Stimulated activated CD8-positive, alpha-beta memory T cell treated with anti-CD3 and anti-CD28 coated beads, Interleukin-7, amount 100 ng/mL, for 24 hours (primary cell): ENCODE measurements at places on chromosomes 2 and 18.

DNA sequence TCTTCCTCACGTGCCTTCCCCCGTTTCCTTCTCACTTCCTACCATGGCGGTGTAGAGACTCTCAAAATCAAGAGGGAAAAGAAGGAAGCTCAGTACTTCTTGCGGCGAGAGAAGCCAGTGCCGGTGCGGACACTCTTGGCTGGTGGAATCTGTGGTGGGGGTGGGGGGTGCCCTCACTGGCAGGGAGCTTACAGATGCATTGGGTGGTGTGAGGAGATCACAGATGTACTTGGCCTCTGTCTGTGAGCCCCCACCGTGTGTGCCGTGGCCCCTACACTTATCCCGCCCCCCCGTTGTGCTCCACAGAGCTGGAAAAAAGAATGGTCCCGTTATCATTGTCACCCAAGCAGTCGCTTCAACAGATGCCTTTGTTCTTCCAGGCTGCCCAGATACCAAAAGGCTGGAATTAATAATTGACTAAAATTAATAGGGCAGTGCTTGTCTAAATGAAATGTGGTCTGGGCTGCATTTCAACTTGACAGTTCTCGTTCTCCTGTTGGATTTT is 79.8 kb downstream of the VAPA start:
- DNase-seq = no peak

DNA sequence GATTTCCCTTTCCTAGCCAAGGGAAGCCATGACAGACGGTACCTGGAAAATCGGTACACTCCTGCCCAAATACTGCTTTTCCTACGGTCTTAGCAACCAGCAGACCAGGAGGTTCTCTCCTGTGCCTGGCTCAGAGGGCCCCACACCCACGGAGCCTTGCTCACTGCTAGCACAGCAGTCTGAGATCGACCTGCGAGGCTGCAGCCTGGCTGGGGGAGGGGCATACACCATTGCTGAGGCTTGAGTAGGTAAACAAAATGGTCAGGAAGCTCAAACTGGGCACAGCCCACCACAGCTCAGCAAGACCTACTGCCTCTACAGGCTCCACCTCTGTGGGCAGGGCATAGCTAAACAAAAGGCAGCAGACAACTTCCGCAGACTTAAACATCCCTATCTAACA is 6.8 kb upstream of the CD207 start:
- DNase-seq = no peak

GRCh38 chr18:13893418-13893760 is 21.9 kb downstream of the MC2R start:
- DNase-seq = no peak

GRCh38 chr2:47283659-47284058 is 119.3 kb upstream of the MSH2 start:
- DNase-seq = no peak

DNA sequence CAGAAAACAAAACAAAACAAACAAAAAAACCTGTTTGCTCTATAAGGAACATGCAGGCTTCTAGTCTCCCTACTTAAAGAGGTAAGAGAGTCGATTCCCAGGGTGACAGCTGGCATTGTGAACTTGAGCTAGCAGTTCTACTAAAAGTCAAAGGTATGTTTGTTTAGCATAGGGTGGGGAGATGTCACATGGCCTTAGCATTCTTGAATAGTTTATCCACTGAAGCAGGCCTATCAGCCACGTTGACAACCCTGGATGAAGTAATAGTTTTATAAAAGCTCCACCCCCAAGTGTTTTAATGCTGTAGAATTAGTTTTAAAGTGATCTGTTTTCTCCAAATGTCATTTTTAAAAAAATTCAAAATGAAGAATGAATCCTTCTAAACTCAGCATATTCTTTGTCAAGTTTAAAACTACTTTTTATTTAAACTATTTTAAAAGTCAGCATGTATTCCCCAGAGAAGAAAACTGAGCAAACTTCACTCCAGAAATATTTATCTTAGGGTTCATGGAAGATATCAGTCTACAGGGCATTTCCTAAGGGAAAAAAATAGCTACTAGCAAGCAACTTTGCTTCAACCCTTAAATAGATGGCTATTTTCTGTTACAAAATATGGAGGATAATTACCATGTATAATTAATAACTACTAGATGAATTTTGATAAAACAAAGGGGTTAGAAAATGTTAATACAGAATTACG is 1.7 kb downstream of the MYOM1 start:
- DNase-seq = no peak

DNA sequence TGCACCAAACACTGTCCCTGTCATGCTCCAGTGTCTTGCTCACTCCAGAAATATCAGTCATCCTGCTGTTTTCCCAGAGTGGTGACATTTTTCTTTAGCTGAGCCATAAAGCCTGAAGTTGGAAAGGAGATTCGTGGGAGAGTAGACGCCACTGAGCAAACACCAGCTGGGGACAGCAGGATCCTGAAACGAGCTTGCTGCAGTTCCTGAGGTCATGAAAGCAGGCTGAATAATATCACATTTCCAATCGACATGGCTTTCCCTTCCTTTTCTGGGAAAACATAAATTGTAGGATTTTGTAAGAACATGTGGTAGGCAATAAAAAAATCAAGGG is 276.4 kb downstream of the CDCA7 start:
- DNase-seq = no peak

GRCh38 chr2:185689906-185690539 is 48.6 kb upstream of the FSIP2 start:
- no peak for DNase-seq

DNA sequence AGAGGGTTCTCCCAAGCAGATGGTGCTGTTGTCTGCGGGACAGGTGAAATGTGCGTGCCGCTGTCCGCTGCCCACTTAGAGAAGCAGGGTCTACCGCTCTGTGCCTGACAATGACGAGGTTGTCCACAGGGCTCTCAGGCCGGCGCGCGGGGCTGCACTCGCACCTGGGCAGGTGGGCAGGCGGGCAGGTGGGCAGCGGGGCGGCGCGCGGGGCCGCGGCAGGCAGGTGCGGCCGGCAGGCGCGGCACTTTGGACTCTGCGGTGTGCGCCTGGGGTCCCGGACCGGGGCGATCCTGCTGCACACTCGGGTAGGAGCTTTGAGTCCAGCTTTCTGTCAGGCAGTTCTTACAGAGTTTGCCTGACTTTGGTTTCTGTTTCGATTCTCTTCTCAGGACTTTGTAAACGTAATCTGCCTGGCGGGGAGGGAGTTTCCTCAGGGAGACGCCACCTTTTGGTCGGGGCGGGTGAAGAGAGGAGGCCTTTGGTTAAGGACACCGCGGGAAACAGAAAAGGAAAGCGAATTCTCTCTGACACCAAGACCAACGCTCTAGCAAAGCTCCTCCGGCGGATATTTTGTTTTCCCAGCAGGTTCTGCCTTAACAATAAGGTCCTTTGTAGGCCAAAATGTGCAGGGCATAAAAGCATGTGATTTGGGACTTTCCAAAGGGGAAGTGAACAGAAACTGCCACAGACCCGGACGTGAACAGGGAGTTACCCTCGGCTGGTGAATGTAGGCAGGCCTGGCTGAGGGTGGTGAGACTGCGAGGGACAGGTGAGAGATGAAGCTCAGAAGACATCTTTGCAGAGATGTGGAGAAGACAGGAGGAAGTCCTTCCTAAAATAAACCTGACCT is at the start of gene IFIH1:
IFIH1 (minus strand) TSS at position 357 of the 853 bp plus-strand sequence. CDS start 377 bp downstream, outside the sequence.
- peak; percentile 39 for DNase-seq

DNA sequence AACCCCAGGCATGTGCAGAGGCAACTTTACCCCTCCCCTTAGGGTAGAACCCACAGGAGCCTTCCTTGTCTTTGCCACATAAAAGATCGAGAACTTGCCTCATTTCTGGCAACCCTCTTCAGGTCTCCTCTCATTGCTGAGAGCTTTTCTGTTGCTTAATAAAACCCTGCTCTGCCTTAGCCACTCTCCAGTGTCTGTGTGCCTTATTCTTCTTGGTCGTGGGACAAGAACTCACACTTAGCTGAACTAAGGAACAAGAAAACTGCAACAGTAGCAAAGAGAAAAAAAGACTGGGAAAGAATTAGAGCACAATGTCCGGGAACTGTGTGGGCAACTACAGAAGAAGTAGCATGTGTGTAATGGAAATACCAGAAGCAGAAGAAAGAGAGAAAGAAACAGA is 56.2 kb upstream of the SMIM21 start:
- DNase-seq = no peak

DNA sequence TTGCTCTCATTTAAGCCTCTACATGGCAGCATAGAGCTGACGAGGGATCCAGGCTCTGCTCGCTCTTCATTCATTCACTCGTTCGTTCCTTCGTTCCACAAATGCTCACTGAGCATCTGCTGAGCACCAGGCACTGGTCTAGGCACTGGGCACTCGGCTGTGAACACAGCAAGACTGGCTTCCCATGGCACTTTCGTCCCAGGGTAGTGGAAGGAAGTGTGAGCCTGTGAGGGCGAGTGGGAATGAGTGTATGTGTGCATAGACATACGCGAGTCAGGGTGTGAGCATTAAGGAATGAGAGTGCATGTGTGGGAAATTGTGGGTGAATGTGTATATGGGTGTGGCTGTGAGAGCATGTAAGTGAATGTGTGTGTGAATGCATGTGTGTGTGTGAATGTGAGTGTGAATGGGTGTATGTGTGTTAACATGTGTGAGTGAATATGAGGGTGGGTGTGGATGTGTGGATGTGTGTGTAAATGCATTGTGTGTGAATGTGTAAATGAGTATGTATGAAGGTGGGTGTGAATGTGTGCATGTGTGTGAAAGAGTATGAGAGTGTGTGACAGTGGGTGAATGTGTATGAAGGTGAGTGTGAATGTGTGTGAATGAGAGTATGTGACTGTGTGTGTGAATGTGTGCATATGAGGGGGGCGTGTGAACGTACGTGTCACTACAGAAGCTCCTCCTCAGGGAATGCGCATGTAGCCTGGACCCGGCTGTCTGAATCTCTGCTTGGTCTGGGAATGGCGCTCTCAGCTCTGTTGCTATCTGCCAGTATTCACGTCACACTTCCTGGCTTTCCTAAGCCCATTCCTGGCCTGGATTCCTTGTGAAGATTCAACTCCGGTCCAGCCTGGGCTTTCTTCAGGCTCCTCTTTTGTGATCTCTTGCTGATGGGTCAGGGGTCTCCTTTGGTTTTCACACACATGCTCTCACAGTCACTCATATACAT is 28.8 kb downstream of the SNORC start:
- no peak for DNase-seq

DNA sequence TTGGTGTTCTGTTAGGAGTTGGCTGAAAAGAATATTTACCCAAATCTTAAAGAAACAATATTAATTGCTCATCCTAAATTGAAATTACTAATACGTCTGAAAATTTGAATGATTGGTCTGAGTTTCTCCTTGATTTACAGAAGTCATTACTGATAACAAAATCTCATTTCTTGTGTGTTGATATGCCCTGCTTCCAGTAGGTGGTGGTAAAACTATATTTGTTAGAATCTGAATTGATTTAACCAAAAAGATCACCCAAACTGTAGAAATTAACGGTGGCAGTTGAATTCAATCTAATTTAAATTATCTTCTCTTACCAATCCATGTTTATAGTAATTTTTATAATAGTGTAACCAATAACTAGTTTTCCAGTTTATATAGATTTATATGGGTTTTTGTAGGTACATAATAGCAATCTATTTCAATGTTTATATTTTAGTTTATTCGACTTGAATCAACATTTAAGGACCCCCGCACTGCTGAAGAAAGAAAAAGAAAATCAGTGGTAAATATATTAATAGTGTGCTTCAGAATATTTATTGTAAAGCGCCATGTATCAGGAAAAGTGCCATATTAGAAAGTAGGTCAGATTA is 38.3 kb downstream of the PAPOLG start:
- no peak for DNase-seq

DNA sequence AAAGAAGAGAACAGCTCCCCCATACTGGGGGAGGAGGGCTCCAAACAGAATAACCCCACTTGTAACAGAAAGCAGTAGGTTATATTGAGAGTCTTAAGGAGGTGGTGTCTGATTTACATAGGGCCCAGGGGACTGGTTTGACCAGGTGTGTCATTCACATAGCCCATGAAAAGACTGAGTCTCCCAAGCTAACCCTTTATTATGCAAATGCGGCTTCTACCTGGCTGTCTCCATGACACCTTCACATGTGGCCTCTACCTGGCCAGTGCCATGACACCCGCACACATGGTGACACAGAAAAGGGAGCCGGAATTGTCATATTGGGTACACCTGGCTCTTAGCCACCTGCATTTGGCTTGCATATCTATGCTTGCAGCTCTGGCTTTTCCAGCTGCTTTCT is 1057.2 kb upstream of the PIK3C3 start:
- no peak for DNase-seq

GRCh38 chr2:138090330-138090729 is 126.1 kb downstream of the HNMT start:
- no peak for DNase-seq

- DNase-seq = no peak
Measured at GRCh38 chr2:170140561-170140960, 37.4 kb upstream of the MYO3B start.

DNA sequence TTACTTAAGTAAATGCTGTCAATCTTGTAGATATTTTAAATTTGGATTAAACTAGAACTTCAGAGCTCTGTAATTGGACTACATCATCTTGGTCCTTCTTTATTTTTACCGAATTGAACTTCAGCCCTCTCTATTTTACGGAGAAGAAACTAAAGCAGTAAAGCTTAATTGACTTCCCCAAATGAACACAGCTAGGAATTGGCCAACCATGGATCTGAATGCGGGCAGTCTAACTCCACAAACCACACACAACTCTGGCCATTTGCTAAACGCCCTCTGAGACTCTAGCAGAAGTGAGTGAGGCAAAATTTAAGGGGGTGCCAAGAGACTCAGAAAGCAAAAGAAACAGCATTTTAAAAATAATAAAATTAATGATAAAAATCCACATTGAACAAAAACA is 86.3 kb upstream of the KCTD1 start:
- DNase-seq = no peak
